ENCODE measurements at places on chromosomes 3 and 15.

DNA sequence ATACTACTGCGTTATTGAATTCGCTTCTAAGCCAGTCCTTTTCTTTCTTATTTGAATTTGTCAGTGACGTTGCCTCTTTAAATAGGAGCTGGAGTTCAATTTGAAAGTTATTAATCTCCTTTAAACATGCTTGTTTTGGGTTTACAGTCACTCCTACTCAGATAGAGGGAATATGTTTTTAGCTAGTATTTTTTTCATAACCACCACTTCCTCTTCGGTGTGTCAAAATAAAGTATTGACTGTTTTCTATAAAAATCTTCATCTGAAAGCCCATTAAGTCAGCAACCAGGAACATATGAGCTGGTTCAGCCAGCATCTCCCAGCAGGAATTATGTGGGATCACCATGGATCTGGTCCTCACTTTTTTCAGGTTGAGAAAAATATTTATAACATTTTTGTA, 772.9 kb downstream of the DIPK2A start:
- DNase-seq = no peak

GRCh38 chr3:130488288-130488687, 28.7 kb upstream of the COL6A6 start:
- DNase-seq = no peak

- DNase-seq = no peak
Measured at GRCh38 chr3:119697394-119697793, 5.4 kb upstream of the CFAP91 start.

- no peak for DNase-seq
Measured at GRCh38 chr15:52057996-52058395, 39.0 kb downstream of the MAPK6 start.

DNA sequence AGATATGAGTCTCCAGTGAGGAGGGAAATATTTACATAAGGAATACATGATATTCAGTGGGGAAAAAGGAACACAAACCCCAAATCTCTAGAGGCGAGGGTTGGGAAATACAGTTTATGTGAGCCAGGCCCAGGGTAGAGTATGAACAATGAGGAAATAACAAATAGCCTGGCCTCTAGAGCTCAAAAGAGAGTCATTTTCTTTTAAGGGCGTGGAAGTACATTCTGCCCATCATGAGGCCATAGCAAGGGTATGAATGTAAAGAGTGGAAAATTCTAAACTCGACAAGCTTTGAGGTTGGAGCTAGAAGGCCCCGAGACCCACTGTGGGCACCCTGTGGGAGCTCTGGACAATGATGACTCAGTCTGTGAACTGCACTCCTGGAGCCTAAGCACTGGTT, 27.8 kb upstream of the IGF2BP2 start:
- no peak for DNase-seq

DNA sequence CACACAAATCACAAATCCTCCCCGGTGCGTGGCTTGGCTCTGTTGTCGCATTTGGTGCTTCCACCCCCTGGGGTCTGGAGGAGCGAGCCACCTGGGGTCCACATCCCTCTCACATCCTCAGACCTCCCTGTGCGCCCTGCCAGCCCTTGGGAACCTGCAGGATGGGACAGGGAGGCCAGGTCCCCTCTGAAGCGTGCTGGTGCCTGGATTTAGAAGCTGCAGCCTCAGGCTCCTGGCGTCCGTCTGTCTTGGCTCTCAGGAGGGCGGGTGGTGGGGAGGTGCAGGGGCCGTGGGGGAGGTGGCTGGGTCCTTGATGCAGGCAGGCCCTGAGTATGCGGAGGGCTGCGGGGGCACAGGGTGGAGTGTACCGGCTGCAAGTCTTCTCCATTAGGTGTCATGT, 38.4 kb downstream of the RGMA start:
- DNase-seq = no peak

DNA sequence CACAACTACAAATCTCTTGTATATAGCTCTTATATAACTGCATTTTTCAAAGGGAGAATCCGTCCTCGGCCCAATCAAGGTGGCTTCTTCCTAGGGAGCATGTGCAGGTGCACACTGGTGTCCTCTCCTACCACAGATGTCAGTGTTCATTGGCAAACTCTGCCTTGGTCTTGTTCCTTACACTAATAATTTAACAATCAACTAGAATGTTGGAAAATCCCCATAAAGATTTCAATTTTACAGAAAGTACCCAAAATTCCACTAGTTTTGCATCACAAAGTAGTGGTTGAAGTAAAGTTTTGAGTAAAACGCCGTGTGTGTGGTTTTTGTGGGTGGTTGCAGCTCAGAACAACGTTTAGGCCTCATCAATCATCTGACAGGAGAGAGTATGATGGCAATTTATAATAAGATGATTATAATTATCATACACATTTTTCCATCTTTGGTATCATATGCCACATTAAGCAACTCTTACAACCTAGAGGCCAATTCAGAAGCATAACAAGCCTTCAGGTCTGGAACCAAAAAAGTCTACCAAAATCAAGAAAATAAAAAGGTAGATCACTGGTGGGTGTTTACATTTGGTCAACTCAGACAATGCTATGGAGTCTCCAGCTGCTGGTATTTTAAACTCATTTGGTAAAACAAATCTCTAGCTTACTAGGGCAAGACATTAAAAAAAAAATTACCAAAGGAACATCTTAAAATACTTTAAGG, 128.9 kb upstream of the BHLHE40 start:
- DNase-seq = no peak

DNA sequence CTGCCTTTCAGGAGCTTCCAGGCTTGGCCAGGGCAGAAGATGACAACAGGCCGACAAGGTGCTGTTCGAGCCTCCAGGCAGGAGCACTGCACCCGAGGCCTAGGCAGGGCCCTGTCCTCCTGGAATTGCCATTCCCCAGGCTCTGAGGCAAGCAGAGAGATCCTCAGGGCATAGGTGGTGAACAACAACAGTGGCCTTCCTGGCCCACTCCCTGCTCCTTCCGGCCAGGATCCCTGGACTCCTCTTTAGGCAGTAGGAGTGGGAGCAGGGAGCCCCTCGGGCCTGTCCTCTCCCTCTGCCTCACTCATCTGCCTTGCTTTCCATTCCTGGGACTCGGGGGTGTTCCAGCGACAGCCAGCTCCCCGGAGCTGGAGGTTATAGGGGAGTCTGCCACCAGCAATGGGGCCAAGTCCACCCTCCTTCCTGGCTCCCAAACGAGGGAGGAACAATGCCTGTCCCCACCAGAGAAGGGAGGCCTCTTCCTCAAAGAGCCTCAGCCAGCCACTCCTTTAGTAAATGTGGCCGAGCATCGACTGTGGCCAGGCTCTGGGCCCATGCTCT, 135.0 kb downstream of the NUP210 start:
- no peak for DNase-seq

DNA sequence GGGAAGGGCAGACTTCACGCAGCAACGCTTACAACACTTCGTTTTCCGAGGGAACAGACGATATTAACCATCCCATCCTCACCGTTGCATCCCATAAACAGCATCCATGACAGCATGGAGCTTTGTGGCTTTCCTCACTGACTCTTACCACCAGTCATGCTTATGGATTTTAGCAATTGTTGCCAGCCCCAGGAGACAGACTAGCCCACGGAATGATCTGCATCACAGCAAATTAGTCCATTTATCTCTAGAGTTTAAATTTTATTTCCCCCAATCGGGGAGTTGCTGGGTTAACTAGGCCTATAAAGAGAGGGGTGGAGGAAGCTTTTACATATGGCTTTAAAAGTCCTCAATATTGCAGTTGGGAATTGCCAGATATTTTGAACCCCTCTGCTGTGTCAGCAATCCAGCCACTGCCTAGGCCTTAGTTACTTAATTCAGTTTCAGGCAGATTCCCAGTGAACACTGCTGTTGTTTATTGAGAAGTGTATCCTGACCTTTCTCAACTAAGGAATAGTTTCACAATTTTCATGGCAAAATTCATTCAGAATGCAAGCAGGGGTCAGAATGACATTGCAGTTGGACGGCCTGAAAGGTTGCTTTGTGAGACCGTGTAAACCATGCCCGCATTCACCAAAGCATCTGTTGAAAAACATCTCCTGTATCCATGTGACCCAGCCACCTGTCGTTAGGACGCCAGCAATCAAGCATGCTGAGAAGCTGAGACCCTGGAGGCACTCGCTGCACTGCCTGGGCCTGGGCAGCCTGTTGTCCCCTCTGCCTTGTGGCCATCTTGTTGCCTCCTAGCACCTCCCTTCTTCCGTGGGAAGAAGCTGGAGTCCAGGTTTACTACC, 397.4 kb upstream of the TPM1 start:
- no peak for DNase-seq

DNA sequence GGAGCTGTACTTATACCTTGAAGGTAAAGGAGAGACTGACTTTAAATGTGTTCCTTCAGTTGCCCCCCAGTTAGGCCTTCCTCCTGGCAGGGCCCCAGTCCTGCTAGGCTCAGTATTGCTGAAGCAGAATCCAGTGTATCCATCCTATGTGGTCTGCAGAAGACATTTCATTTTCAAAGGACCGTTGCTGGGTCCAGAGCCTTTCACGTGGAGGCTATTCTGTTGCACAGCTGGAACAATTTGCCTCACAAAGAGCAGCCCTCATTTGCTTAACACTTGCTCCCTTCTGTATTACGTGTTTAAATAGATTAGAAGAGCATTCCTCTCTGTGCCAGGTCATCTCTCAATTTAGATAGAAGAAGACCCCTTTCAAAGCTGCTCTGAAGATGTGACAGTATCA, 78.9 kb upstream of the CFAP20DC start:
- DNase-seq = no peak

- DNase-seq = no peak
Measured at GRCh38 chr15:100821327-100821726, 58.3 kb upstream of the ALDH1A3 start.

GRCh38 chr3:14266361-14266760, 87.7 kb downstream of the LSM3 start:
- no peak for DNase-seq

GRCh38 chr15:82763361-82764116, 42.3 kb downstream of the FSD2 start:
- no peak for DNase-seq

DNA sequence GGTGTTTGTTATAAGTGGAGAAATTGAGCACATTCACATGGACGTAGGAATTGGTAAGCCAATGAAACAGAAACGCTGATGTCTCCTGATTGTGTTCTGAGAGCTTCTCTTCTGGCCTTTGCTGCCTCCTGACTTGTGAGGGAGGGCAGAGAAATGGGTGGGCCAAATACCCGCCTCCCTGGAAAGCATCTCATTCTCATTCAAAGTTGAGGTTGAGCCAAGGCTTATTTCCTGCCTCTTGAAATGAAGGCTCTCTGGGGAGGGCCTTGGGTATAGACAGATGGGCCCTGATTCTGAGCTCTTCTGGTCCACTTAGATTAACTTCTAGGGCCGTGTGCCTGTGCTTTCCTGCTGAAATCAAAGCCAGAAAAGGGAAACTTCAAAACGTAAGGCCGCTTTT, 57.4 kb upstream of the MYZAP start:
- DNase-seq = no peak

DNA sequence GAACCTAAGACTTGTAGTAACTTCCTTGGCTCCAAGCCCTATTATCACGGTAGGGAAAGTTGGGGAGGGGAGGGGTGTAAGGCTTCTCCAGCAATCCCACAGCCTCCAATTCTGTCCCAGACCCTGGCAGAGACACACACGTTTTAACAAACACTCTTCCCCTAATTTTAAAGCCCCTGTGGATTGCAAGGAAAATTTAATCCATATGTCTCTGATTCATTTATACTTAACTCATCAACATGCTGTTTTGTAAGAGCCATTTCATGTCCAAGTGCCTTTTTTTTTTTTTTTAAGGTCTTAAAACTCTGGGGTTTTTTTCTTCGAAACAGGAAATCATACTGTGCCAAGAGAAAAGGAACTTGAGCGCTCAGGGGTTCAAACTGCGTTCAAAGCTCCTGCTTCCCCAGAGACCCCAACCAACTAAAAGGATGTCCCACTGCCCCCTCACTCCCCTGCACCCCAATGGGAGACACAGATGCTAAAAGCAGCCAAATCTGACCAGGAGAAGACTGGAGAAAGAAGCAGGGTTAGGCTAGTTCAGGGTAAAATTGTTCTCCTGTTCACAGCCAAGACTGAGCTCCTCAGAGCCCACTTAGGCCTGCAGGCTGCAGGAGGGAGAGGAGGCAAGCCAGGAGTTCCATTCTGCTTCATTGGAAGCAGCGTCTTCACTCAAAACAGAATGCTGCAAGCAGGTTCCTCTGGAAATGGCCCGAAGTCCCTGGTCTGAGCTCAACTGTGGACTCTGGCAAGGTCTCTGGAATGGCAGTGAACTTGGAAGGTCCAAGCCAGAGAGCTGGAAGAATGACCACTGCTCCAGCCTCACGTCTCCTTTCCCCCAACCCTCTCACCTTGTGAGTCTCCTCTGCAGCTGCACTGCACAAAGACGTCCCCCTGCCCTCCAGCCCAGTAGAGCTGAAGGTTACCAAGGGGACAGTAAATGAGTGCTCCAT, 172.5 kb downstream of the NTRK3 start:
- no peak for DNase-seq

- no peak for DNase-seq
Measured at GRCh38 chr3:194364652-194365434, 4.7 kb downstream of the LRRC15 start.

GRCh38 chr3:63874769-63875168, 11.1 kb downstream of the ATXN7 start:
- no peak for DNase-seq

DNA sequence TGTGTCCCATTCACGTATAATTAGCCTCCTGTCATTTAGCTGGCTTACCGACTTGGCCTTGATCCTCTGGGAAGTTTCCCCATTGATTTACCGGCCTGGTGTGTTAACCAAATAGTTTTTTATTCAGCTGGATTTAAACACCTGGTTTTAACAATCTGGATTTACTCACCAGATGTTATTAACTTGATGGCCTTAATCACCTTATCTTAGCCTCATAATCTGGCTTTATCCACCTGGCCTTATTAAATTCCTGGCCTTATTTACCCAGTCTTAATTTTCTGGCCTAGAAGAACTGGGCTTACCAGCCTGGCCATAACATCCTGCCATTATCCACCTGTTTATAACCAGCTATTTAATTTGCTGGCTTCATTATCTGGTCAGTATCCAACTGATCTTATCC, 89.9 kb downstream of the IL12A start:
- DNase-seq = no peak

DNA sequence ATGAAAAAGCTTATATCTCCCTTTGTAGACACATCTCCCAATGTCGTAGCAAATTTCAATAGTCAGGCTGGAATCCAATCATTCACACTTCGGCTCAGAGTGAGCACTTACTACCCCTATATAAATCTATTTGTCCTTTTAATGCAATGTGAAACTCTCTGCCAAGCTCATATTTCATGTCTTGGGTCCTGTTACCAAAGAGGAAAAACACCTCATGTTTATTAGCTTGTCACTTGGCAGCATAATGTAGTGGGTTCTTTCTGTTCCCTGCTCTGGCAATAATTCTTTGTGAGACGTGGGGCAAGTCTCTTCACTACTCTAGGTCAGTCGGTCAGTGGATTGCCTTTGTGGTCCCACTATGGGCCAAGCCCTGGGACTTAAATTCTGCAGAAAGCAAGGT, 107.1 kb downstream of the SRGAP3 start:
- no peak for DNase-seq

GRCh38 chr15:58453931-58454793, 22.4 kb downstream of the LIPC start:
- DNase-seq = no peak

DNA sequence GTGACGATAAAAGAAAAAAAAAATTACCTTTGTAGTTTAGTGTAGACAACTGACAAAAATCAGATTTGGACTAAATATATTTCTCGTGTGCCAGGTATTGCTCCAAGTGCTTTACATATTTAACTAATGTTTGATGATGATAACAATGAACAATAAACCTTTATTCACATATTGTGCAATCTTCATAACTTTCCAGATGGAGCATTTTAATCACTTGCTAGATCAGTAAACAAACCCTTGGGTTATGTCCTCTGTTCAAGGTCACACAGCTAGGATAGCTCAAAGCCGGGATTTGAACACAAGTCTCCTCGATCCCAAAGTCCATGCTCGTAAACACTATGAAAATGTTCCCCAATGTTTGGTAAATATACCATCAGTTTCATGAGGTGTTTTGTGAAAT, 14.5 kb downstream of the NCEH1 start:
- DNase-seq = no peak

All from T-helper 1 cell (primary cell).